ENCODE measurements at places on chromosomes 4 and X.

DNA sequence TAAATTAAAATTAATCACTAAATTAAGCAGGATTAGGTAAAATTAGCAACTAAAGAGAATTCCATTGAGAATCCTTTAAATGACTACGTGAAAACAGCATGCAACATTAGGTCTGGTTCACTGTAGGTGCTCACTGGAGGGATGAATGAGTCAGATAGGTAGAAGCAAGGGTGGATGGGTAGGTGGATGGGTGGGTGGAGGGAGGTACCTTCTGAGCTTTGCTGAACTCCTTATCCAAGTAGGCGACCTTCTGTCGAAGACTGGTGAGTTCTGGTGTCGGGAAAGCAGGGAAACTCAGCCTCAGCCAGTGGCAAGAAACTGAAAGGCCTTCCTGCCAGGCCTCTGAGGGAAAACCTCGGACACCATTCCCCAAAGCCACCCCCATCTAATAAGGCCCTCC, 3.0 kb downstream of the GRIPAP1 start:
- DNase-seq = no peak

GRCh38 chr4:11732155-11732554, 303.5 kb upstream of the HS3ST1 start:
- no peak for DNase-seq

DNA sequence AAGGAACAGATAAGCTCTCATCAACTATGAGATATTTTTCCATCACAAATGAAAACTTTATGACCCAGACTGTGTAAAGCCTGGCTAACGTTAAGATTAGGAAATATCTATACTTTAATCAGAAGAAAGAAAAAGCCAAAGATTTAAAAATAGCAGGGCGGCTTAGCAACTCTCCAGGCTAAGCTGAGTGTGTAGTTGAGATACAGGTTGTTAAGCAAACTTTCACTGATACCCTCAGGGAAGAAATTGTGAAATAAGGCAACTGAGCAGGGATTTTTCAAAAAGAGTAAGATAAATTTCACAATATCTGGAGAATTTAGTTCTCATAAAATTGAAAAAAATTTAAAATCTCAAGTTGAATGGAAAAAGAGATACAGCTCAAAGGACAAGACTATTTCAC, 382.0 kb downstream of the RAPGEF2 start:
- no peak for DNase-seq

- no peak for DNase-seq
Measured at GRCh38 chr4:84767168-84767567, 184.2 kb downstream of the CDS1 start.

- DNase-seq = no peak
Measured at GRCh38 chr4:4779054-4779453, 80.4 kb upstream of the MSX1 start.
